ENCODE measurements at places on chromosomes 5 and 9.
A peak's percentile ranks its signal among the peaks of the same experiment; 100 is the strongest.

- no peak for DNase-seq
Observed at GRCh38 chr9:79371948-79372555, 199.7 kb upstream of the TLE4 start.

GRCh38 chr9:108184941-108185340, 670.8 kb downstream of the ACTL7B start:
- no peak for DNase-seq

DNA sequence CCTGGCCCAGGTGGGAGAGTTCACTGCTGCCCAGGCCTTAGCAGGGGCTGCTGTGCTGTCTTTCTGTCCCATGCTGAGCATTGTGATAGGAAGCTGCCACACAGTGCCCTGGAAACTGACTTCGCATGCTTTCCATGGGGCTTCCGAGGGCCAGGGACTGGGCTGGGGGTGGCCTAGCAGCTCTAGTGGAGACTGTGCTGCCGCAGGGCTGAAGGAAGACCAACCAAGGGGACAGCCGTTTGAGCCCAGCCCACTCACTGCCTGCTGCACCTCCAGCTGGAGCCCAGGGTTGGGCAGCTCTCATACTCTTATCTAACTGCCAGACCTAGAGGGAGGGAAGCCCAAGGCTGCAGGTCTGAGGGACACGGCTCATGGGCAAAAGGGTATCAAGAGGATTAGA, 79.2 kb downstream of the RGS3 start:
- peak; percentile 39 for DNase-seq

DNA sequence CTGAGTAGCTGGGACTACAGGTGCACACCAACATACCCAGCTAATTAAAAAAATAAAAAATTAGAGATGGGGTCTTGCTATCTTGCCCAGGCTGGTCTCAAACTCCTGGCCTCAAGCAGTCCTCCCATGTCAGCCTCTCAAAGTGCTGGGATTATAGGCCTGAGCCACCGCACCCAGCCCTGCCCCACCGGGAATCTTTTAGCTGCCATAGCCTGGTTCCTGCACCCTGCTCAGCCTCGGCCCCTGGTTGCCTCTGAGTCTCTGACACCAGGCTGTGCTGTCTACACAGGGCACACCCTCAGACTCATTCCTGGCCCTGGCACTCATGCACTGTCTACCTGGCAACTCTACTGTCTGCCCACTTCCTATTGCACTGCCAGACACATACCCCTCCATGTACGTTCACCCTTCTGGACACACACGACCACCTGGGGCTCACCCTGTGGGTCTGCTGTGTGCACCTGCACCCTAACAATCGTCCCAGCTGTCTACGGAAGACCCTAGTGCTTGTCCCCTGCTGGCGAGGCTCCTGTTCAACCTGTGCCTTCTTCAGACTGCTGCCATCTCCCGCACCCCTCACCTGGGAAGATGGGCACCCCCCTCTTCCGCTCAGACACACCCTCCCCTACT, 1.4 kb downstream of the PROP1 start:
- no peak for DNase-seq

DNA sequence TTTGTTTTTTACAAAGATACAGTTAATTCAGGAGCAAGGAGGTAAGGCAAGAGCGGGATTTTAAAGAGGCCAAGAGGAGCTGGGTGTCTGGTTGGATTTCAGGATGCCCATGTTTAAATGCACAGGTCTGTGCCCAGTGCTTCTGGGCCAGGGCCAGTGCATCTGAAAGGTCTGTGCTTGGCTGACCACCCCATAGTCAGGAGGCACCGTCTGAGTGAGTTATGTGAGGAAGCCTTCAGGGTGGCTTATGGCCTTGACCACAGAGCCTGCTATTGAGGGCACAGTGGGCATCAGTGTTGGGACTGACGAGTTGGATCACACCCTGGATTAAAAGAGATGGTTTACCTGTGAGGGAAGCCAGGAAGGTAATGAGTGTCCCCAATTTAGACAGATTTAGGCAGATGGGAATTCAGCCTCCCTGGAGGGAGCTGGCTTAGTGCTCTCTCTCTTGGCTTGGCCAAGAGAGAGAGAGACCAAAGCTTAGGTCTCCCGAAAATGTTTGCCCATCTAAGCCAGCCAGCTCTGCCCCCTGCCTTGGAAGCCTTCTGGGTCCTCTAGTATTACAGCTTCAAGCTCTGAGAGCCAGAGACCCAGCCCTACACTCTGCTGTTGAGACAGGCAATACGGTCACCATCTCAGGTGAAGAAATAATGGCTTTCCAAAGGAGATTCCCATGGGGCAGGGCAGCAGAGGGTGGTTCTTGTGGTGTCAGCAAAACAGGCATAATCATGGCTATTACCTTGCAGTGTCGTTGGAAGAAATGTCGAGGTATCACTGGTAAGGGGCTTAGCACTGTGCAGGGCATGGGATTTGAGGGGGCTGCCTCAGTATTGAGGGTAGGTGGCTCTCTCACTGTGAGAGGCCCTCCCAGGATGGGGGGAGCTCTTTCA, 68.6 kb downstream of the RGS3 start:
- peak; percentile 37 for DNase-seq

DNA sequence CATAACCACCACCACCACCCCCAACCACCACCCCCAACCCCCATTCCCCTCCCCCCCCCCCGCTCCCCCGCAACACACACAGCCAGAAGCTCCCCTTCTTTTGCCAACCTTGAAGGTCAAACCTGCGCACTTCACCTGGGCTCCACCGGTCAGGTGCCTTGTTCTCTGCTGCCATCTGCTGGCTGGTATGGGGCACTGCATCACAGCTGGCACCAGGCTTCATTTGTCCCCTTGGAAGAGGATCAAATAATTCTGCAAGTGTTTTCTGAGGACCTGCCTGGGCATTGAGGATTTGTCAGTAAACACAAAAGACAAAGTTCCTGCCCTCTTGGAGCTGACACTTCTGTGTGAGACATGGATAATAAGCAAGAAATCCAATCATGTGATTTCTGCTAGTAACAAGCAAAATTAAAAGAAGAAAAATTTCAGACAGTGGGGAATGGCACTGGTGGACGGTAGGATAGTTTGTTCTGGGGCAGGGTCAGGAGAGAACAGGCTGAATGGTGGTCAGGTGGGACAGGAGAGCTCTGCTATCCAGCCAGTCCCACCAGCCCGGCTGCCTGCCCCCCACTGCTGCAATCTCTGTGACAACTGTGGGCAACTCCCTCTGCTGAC, 55.6 kb upstream of the LMX1B start:
- peak; percentile 72 for DNase-seq

DNA sequence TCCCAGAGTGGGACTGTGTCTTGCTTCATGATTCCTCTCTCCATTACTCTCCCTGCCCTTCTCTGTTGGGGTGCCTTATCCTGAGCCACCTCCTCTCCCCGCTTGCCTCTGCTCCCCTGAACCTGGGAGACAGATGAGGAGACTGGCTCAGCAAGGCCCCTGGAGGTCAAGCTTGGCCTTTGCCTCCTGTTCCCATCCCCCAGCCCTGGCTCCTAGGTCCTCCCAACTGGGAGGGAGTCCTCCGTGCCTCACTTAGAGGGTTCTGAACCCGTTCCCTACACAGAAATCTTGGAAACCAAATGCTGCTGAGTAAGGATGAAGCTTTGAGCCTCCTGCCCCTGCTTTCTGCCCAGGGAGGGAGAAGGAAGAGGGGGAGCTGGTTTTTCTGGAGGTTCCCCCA, 9.8 kb upstream of the ENDOG start:
- no peak for DNase-seq

- DNase-seq: no peak
Observed at GRCh38 chr5:170693701-170694100, 89.8 kb upstream of the GABRP start.

GRCh38 chr5:117794847-117795246, 1193.5 kb downstream of the DTWD2 start:
- no peak for DNase-seq

DNA sequence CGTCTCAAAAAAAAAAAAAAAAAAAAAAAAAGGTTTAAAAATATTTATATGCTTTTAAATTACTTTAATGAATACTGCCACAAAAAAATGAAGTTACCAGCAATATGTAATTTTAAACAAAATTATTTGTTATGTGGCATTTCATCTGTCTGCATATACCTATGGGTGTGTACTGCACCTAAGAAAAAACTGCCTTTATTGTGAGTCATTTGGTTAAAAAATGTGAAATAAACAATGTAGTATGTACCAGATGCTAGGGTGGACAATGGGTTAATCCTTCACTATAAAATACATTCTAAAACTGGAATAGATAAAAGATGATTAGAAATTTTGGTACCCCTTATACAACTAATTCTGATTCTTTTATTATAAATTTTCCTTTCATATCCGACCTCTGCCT, 12.3 kb downstream of the CHD1 start:
- DNase-seq: no peak

GRCh38 chr5:93570294-93571113, 10.5 kb downstream of the NR2F1-AS1 start:
- no peak for DNase-seq

- no peak for DNase-seq
Observed at GRCh38 chr5:73459366-73459765, 10.8 kb upstream of the FOXD1 start.

DNA sequence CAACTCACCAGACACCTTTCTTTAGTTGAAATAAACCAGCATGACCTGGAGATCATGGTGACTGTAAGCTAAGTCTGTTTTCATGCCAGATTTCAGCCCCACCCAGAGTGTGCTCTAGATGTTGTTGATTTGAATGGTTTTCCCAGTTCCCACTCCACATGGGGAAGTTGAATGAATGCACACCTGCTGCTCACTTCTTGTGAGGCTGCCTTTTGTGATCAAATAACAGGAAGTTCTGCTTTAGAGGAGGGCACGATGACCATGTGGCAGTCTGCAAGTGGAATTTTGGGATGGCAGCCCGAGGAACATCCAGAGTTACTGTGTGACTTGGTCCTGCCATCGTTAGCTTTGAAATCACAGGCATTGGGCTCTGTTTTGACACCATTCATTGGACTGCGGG, 18.7 kb downstream of the SLC46A2 start:
- no peak for DNase-seq

- no peak for DNase-seq
Observed at GRCh38 chr9:115212125-115212605, 94.2 kb upstream of the TNC start.

- DNase-seq: peak; percentile 94
Observed at GRCh38 chr5:179060116-179061008, at the start of gene ZNF354C. ZNF354C (plus strand) TSS chr5:179060373; CDS start chr5:179062069, 1,696 bp downstream.

DNA sequence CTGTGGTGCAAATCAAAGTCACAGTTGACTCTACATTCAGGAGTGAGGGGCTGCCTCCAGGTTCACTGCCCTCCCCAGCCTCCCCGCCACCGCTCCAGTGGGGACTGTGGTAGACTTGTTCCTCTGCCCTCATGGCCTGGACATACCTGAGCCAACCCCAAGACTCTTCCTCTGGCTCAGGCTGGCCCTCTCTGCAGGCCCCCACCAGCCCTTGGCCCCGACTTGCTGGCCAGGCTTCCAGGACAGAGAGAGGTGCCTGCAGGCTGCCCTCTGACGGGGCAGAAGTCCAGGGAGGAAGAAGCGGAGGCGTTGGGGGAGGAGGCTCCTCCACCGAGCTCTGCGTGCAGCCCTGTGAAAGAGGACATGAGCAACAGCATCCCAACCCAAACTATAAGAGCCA, 2.8 kb upstream of the SARDH start:
- no peak for DNase-seq

GRCh38 chr9:86707932-86708510, 239.3 kb downstream of the GAS1 start:
- no peak for DNase-seq

GRCh38 chr5:131639148-131639547, 4.1 kb upstream of the RAPGEF6 start:
- no peak for DNase-seq

DNA sequence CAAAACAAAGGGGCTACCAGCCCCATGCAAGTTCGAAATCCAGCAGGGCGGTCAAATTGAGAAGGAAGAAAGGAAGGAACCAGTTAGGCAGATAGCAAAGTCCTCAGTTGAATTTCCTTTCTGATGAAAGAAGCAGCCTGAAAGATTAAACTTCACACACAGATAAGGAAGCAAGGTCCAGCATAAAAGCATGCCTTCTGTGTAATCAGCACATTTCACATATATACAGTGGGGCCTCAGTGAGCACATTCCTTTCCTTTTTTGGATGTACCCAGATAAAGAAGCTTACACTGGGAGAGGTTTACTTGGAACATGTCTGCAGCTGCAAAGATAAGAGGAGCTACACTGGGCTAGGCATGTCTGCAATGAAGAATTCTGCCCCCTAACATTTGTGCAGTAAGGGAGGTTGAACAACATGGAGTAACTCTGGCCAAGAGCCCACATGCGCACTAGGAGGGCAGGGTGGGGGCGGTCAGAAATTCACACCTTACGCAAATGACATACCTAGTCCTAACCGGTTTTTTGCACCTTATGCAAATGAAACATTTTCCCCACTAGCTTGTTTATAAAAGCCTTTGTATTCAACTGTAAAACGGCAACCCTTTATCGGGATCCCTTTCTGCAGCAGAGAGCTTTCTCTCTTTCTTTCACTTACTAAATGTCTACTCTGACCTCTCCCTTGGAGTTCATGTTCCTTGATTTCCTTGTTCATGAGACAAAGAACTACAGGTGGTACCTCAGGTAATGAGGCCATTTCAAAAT, 149.7 kb upstream of the FBXL17 start:
- no peak for DNase-seq

GRCh38 chr9:131194762-131195161, 69.4 kb downstream of the NUP214 start:
- DNase-seq: no peak

- DNase-seq: no peak
Observed at GRCh38 chr5:73918791-73919221, 292.8 kb downstream of the ARHGEF28 start.

GRCh38 chr5:9851458-9851857, 221.3 kb upstream of the TAS2R1 start:
- DNase-seq: no peak

DNA sequence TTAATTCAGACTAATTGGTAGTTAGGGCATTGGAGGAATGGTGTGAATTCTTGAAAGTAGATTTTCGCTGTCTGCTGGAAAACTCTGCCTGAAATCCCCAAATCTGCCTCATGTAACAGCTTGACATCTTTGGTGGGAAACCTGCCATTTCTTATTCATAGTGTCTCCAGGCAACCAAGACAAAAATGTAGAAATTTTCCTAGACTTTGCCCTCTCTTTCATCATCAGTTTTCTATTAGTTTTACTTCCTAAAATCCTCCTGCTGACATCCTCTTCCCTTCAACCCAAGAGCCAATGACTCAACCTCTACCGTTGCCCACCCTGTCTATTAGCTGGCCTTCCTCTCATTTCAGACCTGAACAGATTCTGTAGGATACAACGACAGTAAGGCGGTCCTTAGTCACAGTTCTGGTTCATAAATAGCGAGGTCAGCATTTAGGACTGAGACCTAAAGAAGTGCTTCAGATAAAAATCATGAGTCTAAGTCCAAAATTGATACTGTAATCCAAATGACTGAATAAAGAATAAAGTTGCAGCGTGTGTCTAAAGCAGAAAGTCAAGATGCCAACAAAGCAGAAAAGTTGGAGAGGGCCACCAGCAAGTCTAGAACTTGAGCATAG, 133.9 kb downstream of the MUSK start:
- DNase-seq: no peak

- peak; percentile 45 for DNase-seq
Observed at GRCh38 chr9:89525446-89526374, 27.8 kb upstream of the SEMA4D start.

- DNase-seq: no peak
Observed at GRCh38 chr5:147382776-147383175, 127.1 kb downstream of the DPYSL3 start.

Data from sciatic nerve (tissue), 2 donors.